Stomach (tissue), 19 donors: ENCODE measurements at places on chromosomes 12 and 14. TPM values are rescaled to one million over a fixed set of nuclear protein-coding genes. Genes with fewer than 3 reads are reported as not detected.

GRCh38 chr14:71666571-71667145, 265.6 kb upstream of the RGS6 start:
- DNase-seq: no peak

- DNase-seq: no peak
These were observed 16.3 kb downstream of the AKAP6 start for GRCh38 chr14:32345311-32345791.

DNA sequence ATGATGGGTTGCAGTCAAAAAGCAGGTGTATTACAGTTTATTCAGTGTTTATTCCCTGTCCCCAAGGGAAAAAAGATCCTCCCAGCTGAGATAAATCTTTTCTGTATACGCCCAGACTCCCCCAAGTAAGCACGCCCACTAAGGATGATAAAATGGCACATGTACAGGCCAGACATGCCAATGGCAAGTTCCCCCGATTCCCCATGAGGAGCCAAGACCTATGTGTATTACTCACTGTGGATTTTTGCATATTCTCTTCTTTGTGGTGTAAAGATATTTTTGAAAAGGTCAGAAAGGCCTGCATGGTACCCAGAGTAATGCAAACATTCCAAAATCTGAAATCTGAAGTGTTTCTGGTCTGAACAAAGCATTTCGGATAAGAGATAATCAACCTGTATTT, 22.2 kb downstream of the NR2C1 start:
- no peak for DNase-seq

GRCh38 chr12:123040106-123040505, 59.6 kb downstream of the ARL6IP4 start:
- DNase-seq: no peak

Gene RPGRIP1
- total RNA-seq: not detected
